ENCODE measurements at places on chromosomes 13 and 19.

GRCh38 chr13:35475212-35475959 is 1.1 kb downstream of the MAB21L1 start:
- no peak for DNase-seq

DNA sequence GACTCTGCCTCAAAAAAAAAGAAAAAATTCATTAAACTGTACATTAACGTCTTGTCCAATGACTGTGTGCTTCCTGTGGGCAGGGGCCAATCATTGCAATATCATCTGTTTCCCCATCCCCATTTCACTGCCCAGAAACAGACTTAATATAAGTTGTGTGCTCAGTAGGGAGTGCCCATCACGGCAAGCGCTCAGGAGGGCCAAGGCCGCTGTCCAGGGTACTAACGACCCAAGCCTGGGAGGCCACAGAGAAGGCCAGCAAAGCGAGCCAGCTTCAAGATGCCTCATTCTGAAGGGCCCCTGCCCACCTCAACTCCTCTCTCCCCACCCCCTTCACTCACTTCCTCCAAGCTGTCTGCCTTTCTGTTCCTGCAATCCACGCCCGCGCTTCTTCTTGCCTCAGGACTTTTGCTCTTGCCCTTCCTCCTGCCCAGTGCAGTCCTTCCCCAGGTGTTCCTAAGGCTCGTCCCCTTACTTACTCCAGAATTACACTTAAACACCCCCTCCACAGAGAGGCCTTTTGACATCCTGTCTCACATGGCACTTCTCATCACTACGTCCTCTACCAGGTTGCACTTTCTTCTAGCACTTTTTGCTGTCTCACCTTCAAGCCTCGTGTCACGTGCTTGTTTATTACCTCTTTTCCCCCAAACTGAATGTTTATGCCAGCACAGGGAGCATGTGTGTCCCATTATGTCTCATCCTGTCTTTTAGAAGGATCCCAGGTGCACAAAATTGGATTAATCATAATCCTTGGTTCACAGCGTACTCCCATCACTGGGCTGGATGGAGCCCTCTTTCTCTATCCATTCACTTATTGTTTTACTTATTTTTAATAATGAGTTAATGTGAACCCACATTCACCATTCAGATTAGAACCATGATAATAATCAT is 11.3 kb upstream of the POU2F2 start:
- DNase-seq: no peak

DNA sequence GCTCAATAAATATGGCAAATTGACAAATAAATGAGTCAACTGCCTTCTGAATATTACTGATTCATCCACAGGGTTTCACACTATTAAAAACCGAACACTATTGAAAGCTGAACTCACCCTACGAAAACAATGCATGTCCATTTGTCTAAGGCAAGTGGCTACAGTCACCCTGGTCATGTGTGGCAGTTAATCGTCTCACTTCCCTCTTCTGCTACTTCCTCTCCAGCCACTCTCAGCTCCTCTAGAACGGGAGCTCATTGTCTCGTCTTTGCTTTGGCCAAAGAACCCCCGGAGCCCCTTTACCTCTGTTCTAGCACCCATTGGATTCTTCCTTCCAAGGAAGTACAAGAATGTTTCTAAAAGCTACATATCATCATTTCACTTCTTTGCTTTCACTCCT is 74.4 kb upstream of the ZNF599 start:
- no peak for DNase-seq

GRCh38 chr13:22320991-22321390 is 650.1 kb downstream of the FGF9 start:
- DNase-seq: no peak

DNA sequence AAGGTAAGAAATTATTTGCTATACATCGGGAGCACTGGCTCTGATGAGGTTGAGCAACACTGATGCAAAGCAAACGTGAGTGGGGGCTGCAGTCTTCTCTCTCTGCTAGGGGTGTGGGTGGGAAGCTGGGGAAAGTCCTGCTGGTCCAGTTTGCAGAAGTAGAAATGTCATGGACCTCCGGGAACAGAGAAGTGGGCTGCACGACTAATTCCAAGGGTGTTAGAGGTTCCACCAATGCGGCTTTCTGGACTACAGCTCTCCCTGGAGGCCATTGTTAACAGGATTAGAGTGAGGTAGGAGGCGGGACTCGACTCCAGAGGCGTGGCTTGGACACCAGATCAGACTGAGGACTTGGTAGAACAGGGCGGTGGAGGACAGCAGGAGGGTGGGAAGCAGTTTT is 5.7 kb upstream of the FBXO27 start:
- no peak for DNase-seq

- no peak for DNase-seq
These were observed 77.2 kb downstream of the ABCC4 start for GRCh38 chr13:95224064-95224463.

DNA sequence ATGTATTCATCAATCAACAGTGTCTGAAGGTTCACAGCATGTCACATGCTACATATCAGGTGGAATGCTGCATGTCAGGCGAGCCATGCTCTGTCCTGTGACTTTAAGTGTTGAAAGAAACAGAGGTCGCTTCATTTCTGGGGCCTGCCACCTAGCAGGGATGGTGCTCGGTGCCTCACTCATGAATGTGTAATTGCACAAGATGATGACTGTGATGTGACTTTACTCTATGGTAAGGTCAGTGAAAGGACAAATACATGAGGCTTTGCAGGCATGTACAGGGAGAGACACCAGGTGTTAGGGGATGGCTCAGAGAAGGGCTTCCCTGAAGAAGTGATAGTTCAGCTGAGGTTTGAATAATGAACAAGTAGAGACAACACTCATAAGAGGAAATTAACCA is 66.7 kb downstream of the FRY start:
- DNase-seq: no peak

- no peak for DNase-seq
These were observed 9.4 kb downstream of the FOSB start for GRCh38 chr19:45477186-45477585.

DNA sequence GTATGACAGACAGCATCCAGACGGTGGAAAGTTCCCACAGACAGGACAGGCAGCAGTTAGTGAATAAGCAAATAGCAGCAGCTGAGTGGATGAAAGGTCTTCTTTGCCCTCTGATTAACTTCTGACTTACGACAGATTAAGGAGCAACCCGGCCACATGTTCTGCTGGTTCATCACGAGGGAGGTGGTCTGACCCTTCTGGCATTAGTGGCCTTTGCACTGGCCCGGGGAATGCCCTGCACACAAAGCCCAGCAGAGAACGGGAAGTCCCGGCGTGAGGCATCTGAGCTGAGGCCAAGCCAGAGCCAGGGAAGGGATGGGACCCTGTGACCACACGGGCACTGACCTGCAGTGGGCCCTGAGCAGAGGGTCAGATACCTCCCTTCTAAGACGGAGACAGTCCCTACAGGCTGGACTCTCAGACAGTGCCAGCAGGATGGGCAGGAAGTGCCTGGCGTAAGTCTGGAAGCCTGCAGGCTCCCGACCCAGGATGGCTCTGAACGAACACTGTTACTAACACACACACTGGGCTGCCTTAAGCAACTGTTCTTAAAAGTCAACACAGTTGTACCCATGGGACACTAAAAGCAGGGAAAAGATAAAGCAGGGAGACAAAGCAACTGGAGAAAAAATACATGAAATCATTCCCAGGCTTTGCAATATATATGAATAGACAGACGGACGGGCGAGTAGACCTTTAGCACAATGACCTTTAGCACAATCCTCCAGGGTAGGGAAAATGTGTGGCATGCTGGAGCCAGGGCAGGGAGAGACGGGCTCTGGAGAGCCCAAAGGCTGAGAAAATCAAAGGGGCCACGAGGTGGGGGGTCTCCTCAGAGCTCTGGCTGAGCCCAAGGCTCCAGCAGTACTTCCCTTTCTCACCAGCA is 6.3 kb downstream of the C19orf12 start:
- no peak for DNase-seq

- DNase-seq: no peak
These were observed 77.6 kb upstream of the STARD13 start for GRCh38 chr13:33362986-33363727.

DNA sequence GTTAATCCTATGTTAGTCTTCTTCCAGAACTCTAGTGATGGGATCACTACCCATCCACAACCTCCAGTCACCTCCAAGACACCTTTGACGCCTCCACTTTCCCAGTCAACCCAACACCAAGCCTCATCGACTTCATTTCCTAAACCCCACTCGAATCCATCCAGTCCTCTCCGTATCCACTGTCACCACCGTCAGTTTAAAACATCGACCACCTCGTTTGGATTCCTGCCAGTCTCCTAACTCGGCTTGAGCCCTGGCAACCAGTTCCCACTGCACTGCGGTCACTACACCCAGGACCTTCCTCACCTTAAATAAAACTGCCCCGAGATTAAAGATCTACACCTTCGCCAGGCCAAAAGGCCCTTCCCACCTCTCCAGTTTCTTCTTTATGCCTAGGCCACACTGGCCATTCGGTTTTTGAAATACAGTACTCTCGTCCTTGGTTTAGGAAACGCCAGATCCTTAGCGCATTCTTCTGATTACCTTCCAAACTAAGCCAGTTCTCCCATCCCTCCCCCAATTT is 1.2 kb downstream of the MTIF3 start:
- no peak for DNase-seq

- no peak for DNase-seq
These were observed 234.9 kb upstream of the GPC6 start for GRCh38 chr13:92991692-92992091.

- DNase-seq: no peak
These were observed 425.1 kb downstream of the EFNB2 start for GRCh38 chr13:106110241-106110855.

GRCh38 chr19:7699417-7700401 is 2.2 kb downstream of the FCER2 start:
- DNase-seq: no peak

DNA sequence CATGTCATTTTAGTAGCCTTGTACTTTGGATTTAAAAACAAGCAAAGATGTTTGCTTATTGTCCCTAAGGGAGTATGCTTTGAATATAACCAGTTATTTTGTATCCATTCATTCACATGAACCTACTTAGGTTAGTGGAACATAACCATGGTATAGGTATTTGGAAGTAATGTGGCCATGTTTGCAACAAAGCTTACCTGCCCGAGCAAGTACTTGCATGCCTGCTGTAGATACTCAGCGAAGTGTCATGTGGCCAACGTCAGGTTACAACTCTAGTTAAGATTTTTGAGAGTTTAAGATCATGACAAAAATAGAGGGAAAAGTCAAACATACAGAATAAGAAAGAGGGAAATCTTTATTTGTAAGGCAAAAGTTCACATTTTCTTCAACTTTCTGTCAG is 57.2 kb downstream of the COG6 start:
- no peak for DNase-seq

DNA sequence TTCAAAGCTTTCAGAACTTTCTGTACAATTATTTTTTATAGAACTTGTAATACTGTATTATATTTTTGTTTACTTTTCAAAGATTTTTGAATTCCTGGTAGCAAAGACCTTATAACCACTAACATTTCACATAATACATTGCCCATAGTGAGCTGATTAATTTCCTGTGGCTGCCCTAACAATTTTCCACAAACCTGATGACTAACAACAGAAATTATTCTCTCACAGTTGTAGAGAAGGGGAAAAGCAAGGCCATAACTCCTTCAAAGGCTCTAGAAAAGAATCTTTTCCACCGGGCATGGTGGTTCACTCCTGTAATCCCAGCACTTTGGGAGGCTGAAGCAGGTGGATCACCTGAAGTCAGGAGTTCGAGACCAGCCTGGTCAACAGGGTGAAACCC is 19.1 kb downstream of the KLF12 start:
- DNase-seq: no peak

- no peak for DNase-seq
These were observed 68.5 kb upstream of the KCTD15 start for GRCh38 chr19:33728141-33728540.

DNA sequence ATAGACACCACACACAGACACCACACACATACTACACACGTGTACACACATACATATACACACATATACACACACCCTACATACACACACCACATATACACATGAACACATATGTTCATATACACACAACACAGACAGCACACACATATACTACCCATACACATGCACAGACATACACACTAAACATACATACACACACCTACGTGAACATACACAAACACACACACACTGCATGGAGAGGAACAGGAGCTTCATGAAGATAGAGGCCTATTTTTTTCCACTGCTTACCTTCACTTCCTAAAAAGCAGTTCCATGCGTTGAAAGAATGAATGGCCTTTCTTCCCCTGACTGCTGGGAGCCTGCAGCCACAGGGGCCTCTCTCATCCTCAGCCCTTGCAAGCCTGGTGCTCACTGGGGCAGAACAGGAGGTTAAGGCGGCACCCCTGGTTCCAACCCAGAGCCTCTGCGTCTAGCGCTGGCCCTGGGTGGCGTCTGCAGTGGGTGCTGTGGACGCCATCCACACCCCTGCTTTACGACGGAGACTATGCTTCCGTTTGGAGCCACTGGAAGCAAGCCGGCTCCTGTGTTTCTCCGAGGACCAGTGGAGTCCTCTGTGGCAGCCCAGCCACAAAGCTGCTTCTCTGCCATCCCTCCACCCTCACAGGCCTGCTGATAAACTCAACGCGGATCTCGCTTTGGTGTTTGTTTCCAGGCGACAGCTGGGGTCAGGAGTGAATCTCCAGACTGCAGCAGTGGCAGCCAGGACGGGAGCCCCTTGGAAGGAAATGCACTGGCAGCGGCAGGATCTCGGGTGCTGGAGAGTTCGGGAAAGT is 1.9 kb upstream of the RASA3 start:
- DNase-seq: no peak

- no peak for DNase-seq
These were observed 7.0 kb downstream of the PLVAP start for GRCh38 chr19:17370026-17370587.

DNA sequence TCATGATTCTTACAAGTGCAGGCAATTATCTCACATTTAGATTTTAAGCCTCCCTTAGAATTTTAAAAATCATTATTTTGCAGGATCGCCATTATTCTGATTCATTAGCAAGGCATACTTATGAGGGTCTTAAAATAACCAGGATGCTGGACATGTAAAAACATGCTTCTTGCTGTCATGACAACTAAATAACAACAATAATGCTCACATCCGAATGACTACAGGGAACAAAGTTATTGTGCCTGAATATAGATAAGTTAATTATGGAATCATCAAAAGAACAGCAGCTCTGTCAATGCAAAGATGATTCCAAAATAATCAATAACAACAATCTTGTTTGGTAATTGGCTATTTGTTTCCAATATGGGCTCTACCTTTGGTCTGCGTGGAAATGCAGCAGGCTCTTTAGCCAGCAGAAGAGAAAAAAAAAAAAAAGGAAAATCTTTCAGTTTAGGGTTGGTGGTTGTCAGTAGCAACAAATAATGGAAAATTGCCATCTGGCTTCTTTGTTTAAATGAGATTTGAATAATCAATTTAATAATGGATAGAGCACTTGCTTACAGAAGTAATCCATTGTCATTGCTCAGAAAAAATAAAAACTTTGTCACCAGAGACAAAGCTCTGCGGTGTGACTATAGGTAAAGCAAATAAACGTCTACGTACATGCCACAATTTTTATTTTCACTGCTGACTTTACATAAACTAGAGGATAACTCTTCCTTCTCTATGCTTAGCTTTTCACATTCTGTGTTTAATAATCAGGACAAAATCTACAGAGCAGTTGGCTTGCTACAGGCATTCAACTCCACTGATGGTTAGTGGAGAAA is 468.9 kb upstream of the TSHZ3 start:
- DNase-seq: no peak

All from NCI-H1436 treated with DMSO at 0.1 percent for 48 hours (cell line).